Activated naive CD8-positive, alpha-beta T cell treated with anti-CD3 and anti-CD28 coated beads, Interleukin-2, amount 10 ng/mL, durations not matched to agents 7 days and 5 days (primary cell): ENCODE measurements at places on chromosomes 6 and 20.

DNA sequence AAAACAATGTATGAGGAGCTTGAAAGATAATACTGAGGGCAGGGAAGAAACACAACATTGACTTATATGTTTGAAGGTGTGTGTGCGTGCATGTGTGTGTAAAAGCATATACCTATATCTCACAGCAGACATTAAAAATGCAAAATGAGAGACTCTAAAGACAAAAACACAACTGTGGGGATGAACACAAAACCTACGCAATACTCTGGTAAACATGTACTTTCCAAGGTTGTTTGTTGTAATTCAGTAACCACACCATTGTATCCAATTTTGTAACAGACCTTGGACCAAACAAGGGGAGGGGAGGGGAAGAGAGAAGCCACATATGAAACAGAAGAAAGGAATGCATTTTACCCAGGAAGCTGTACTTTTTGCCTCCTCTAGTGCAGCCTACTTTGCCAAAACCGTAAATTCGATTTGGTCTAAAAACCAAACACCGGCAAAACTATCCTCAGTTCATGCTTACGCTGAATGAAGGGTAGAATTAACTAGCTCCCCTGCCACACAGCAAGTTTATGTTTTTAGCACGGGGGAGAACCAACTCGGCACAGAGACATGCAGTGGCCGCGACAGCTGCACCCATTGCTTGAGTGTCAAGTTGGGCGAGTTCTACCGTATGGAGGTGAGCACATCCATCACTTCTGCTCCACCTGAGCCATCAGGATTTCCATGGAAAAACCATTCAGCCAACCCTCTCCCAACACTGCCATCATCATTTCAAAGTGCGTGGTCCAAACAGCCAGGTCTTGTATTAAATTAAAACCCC is 50.0 kb downstream of the CNKSR3 start:
- no peak for DNase-seq

- DNase-seq: no peak
Observed at GRCh38 chr6:53466257-53466656, 78.6 kb downstream of the GCLC start.

- DNase-seq: no peak
Observed at GRCh38 chr20:62893700-62894099, 32.1 kb upstream of the TCFL5 start.

GRCh38 chr6:44559486-44560270 is 172.2 kb downstream of the CDC5L start:
- no peak for DNase-seq

DNA sequence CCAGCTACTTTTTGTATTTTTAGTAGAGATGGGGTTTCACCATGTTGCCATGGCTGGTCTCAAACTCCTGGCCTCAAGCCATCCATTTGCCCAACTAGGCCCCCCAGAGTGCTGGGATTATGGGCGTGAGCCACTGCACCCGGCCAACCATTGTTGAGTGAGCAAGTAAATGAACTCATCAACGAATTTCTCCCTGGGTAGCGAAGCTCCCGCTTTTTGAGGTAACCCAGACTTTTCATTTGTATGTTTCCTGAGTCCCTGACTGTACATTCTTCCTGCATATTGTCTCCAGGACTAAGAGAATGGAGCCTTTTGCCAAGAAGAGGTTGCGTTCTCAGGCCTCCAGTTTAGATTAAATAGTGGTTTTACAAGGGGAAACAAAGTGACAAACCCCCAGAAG is 36.4 kb downstream of the RIPOR3 start:
- DNase-seq: no peak

DNA sequence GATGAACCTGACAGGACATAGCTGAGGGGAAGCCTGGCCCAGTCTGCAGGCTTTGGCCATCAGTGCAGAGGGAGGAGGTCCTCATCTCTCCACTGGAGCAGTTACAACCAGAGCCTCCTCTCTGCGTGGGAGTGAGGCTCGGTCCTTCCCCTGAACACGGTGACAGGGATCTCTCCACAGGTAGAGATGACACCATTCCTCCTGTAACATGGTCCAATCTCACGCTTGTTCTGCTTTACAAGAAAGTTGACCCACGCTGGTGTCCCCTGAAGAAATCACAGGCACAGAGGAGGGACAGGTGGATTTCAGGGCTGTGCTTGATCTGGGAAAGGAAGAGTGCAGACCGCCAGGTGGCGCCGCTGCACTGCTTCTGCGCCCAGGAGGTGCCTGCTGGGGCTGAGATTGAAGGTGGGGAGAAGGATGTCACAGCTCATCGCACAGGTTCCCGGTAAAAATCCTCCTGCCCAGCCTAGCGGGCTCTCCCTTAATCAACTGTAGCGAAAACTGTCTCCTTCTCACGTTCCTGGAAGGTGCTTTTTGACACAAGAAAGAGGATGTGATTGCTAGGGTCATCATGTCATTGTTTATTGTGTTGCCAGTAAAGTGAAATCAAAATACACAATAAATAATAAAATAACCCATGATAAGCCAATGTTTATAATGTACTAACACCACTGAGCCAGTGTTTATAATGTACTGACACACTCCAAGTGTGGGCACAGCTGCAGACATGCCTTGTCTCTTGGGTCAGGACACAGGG is 20.4 kb downstream of the HLA-G start:
- DNase-seq: peak; percentile 89

- no peak for DNase-seq
Observed at GRCh38 chr6:156599978-156600590, 177.1 kb upstream of the ARID1B start.

DNA sequence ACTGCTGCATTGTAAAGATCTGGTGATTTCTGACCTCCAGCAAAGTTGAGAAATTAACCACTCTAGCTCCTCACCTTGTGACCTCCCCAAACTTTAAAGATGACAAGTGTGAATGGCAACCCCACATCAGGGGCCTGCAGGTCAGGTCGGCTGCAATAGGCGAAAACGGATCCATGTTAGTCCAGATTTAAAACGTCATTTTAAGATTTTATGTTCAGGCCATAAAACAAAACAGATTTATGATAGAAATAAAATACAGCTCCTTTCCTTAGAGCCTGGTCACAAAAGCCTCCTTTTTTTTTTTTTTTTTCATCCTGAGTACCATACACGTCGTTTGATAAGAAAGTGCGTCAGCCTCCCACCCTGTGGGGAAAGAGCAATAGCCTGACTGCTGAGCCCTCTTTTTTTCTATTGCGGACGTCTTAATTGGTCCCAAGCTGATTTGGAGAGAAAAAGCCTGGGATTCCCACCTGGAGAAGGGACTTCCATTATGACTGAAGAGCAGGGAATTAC is 519.2 kb upstream of the NOX3 start:
- DNase-seq: no peak

DNA sequence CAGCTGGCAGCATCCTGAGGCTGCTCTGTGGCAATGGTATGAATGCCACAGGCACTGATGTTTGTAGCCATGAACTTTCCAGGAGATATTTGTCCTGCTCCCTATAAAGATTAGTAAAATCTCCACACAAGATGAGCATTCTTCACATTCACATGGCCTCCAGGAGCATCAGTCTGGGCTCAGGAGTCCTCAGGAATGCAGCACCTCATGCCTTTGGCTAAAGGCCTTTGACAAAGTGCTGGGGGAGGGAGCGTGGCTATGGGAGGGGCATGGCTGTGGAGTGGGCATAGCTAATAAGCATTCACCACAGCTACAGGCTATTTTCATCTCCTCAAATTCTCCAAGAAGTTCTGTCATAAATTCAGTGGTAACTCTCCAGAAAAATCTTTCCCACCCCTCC is 90.5 kb upstream of the LY86 start:
- DNase-seq: no peak

GRCh38 chr20:21704408-21705385 is 767 bp upstream of the PAX1 start:
- no peak for DNase-seq

DNA sequence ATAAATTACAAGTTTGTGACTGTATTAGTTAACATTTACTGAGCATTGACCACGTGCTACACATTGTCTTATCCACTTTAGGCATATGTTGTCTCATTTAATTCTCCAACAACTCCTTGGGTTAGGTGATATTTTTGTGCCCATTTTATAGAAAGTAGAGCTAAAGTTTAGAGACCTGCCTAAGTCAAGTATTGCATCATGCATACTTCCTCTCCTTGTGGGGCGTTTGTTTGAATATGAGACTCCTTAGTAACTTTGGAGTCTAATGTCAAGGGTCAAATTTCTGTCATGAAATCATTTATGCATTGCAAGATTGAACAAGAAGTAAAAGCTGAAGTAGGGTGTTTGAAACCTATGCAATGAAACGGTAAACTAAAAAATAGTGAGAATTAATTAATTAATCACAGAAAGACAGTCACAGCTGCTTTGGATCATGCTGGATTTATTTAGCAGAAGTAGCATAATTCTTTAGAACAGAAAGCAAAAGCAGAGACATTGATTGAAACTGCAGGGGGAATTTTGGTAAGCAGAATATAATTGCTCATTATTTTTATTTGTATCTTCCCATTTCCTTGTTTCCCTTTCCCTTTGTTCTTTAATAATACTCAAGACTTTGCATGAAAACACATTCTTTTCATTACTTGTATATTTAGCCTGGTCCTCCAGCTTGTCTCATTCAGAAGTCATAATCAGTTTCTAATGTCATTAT is 1374.4 kb upstream of the GJE1 start:
- DNase-seq: no peak

GRCh38 chr6:142764311-142764710 is 180.7 kb downstream of the HIVEP2 start:
- DNase-seq: no peak

DNA sequence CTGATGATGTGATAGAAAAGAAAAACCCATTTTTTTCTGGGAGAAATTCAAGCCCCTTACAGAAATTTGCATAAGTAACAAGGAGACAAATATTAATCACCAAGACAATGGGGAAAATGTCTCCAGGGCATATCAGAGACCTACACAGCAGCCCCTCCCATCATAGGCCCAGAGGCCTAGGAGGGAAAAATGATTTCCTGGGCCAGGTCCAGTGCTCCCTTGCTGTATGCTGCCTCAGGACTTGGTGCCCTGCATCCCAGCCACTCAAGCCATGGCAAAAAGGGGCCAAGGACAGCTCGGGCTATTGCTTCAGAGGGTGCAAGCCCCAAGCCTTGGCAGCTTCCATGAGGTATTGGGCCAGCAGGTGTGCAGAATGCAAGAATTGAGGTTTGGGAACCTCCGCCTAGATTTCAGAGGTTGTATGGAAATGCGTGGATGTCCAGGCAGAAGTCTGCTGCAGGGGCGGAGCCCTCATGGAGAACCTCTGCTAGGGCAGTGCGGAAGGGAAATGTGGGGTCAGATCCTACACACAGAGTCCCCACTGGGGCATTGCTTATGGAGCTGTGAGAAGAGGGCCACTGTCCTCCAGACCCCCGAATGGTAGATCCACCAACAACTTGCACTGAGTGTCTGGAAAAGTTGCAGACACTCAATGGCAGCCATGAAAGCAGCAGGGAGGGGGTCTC is 7.6 kb upstream of the DBNDD2 start:
- no peak for DNase-seq
